Stimulated activated CD4-positive, alpha-beta T cell treated with anti-CD3 and anti-CD28 coated beads, Interleukin-4, amount 100 ng/mL, for 48 hours (primary cell): ENCODE measurements at places on chromosomes 4 and X.

DNA sequence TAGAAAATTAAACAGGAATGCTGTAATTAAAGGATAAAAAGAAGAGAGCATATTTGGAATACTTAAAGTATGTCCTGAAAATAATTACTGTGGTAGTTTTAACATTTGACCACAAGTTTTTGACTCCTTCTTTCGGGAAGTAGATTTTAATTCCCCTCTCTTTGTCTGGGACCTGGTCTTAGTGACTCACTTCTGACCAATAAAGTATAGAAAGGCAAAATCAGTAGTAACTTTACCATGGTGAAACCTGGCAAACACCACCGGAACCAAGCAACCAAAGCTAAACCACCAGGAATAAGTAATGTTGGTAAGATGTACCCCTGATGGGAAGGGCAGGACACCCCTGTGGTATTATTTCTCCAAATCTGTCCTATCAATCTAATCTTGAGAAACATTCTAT lies 314.8 kb downstream of the PDHA2 start:
- no peak for DNase-seq

DNA sequence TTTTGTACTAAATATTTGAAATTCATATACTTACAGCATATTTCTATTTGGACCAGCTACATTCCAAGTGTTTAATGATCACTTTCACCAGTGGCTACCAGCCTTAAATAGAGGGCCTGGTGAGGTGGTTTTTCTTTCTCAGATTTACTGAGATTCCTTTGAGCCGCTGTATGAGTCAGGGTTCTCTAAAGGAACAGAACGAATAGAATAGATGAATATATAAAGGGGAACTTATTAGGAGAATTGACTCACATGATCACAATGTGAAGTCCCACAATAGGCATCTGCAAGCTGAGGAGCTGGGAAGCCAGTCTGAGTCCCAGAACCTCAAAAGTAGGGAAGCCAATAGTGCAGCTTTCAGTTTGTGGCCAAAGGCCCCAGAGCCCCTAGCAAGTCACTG lies 146.2 kb upstream of the TLL1 start:
- DNase-seq: no peak

GRCh38 chr4:148831945-148832344 lies 389.7 kb upstream of the NR3C2 start:
- no peak for DNase-seq

GRCh38 chr4:186765673-186766546 lies 42.3 kb upstream of the FAT1 start:
- no peak for DNase-seq

DNA sequence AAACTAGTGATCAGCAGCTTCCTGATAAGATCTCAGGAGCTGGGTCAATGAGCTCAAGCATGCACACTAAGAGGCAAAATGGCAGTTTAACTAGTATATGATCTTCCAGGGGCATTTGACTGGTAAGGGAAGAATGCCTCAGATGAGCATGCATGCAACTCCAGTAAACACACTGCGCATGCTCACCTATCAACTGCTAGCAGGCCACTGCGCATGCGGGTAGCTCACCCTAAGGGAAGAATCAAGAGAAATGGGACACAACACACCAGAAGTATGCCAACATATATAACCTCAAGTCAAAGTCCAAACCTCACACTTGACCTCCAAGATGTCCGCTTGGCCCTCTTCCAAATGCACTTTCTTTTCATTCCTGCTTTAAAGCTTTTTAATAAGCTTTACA lies 1004.0 kb downstream of the ADGRL3 start:
- DNase-seq: no peak

DNA sequence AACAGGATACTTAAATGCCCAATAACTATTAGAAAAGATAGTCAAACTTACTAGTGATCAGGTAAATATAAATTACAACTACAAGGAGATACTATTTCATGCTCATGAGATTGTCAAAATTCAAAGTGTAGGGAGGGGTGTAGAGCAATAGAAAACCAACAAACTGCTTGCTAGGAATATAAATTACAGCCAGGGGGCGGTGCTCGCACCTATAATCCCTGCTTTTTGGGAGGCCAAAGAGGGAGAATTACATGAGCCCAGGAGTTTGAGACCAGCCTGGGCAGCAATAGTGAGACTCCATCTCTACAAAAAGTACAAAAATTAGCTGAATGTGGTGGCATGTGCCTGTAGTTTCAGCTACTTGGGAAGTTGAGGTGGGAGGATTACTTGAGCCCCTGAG lies 556.5 kb upstream of the NR3C2 start:
- DNase-seq: no peak

DNA sequence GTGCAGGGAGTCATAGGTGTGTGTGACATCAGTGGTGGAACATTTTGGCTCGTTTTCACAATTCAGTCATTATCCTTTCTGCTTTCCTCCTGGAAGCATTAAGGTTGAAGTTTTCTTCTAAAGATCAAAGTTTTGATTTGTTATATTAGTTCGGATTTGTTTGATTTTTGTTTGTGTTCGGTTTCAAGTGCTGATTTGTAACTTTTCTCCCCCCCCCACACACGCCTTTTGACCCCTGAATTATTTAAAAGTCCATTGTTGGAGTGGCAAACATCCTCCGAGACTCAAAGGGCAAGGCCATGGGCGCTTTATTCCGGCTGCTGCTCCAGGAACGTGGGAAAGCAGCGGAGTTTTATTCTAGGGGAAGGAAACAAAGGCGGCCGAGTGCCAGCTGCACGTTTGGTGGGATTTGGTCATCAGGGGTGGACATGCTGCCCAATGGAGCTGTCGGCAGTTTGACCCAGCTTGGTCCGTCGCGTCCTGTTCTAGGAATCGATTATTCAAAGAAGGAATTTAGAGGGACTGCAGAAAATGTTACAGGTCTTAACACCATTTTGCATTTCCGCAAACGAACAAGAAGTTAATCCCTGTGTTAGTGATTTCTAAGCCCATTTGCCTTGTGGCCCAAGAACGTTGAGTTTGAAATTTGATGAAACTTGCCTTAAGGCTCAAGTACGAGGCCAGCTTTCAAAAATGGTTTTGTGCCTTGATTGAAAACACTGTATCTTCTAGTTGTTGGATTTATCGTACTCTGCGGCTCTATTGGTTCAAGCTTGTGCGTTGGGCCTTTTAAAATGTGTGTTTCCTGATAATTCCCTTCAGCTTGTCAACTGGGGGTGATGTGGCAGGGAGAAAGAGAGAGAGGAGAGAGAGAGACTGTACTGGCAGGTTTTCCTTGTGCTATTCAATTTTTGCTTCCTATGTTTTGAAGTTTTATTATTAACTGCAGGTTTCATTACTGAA lies 565 bp upstream of the ZNF41 start:
- no peak for DNase-seq
